ENCODE measurements at places on chromosomes 5 and 9.

- no peak for DNase-seq
Measured at GRCh38 chr5:54590824-54591223, 73.3 kb downstream of the SNX18 start.

- no peak for DNase-seq
Measured at GRCh38 chr5:17132444-17133083, 84.9 kb upstream of the BASP1 start.

- DNase-seq, result no peak
Measured at GRCh38 chr5:89083791-89084190, 200.8 kb upstream of the MEF2C start.

DNA sequence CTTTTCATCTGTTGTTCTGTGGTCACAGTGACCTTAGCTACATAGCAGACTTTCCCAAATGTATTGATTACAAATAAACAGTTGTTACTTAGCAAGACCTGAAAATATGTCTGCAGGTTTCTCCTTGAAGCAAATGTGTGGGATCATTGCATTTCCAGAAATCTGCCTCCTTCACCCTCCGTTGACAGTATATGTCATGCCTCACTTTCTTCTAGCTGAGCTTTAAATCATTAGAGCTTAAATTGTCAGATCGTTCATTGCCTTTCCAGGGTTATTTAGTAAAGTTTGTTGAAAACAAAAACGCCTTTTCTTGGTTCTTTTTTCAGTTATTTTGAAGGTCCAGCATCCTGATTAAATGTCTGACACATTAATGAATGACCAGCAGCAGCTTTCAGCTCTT lies 2.3 kb upstream of the MAML1 start:
- DNase-seq, result no peak

GRCh38 chr5:136070486-136071285 lies 41.9 kb downstream of the TGFBI start:
- DNase-seq, result peak; percentile 19

DNA sequence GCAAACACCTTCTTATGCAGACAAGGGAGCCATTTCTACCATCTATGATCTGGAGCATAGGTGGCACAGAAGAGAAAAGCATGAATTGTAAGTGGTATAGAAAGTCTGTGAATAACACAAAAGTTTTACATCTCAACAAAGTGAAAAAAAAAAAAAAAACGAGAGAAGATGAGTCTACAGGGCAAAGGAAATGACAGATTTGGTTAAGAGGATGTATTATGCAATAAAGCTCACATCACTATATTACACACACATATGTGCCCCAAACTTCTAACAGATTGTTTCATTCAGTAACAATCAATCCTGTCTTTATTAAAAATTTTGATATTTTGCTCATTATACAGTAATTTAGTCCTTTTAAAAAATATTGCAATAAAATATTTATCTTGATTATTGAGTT lies 49.8 kb downstream of the CERT1 start:
- no peak for DNase-seq

GRCh38 chr5:170330568-170331054 lies 33.0 kb upstream of the LCP2 start:
- no peak for DNase-seq

GRCh38 chr5:2183154-2184025 lies 300.7 kb upstream of the IRX4 start:
- no peak for DNase-seq

GRCh38 chr5:127858116-127858784 lies 155.1 kb downstream of the CCDC192 start:
- no peak for DNase-seq

- no peak for DNase-seq
Measured at GRCh38 chr9:127562841-127563401, 49.2 kb upstream of the STXBP1 start.

DNA sequence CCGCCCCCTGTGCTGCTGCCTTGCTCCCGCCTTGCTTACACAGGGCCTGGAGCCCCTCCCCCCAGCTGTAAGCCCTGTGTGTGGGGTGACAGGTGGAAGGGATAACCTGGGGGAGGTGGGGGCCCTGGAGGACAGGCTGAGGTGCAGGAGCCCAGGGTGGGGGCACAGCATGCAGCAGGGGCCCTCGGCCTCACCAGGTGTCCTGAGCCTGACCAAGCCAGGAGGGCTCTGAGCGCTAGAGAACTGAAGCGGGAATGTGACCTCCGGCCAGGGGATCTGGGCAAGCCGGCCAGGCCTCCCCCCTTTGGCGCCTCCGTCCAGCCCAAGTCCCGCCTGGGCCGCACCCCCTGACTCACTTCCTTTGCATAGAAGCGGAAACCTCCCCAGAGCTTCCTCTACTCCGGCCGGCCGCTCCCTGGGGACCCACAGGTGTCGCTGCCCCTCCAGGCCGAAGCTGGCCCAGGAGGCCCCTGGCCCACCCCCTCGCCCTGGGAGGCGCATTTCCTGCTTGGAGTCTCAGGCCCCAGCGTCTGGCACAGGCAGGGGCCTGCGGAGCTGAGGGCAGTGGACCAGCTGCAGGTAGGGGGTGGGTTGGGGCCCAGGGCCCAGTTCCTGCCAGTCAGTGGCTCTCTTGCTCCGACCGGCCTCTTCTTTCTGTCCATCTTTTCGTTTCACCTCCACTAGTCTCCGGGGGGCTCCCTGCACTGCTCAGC lies at the start of gene TOR4A:
Gene TOR4A, plus strand, starts transcription at position 398 of the 713 bp plus-strand sequence. CDS start 964 bp downstream, outside the sequence.
- peak; percentile 53 for DNase-seq

DNA sequence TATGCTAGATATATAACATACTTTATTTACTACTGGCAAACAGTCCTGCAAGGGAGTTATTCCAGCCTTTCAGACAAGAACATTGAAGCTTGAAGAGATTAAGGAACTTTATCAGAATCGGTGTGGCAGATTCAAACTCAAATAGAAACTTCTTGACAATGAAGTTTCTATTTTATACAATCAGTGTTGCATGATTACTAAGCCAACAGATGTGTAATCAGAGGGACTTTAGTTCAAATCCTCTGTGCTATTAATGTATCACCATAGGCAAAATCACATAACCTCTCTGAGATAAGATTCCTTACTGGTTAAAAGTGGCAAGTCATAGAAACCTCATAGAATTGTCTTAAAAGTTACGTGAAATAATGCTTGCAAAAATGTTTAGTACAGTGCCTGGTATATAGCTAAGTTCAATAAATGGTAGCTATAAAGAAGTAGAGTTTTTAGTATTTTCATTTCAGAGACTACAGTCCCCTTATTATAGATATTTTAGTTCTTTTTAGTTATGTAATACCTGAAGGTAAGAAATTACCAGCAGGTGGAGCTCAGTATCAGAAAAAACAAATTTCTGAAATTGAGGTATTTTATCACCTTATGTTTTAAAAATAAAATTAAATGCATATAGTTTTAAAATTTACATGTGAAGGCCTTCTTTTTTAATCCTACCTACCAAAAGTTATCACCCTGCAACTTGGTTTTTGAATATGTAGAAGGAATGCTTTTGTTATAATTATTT lies 172.1 kb downstream of the FER start:
- DNase-seq, result no peak

DNA sequence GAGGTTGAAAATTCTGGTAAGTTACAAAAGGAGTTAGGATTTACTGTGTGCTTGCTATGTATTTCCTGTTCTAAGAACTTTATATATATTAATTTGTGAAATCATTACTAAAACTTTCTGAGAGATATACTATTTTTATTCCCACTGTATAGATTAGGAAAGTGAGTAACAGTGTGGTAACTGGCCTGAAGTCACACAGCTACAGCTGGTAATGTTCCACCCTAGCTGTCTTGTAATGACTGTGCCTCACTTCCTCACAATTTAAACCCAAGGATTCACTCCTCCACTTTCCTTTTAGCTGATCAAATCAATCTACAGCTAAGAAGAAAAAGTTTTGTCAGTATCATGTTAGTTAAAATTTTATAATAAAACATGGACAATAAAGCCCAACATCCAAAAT lies 278.8 kb downstream of the GAS1 start:
- no peak for DNase-seq

DNA sequence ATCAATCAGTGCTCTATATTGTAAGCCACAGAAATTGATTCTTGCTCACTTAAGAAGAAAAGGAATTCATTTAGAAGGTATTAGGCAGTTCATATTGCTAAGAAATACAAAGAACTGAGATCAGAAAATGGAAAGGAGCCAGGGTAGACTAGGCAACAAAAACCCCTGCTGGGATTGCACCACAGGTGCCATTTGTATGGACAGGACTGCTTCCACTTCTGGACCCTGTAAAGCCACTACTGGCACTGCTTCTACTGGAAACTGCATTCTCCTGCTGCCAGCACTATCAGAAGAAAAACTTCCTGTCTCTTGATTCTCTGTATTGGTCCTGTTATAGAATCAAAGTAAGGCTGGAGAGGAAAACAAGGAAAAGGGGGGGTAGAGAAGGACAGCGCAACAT lies 45.9 kb downstream of the CERT1 start:
- no peak for DNase-seq

DNA sequence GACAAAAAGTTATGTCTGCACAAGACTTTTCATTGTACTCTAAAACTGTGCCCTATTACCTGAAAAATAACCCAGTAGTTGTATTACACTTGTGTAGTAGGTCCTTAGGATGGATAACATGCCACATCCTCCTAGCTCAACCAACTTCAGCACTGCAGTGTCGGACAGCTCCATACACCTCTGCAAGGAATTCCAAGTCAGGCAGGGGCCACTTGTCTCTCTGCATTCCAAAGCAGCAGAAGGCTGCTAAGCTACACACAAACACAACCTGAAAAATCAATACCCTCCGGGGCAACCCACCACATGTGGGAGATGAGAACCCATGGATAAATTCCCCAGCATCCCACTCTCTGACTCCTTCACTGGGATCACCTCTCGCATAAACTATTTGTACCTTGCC lies 50.2 kb downstream of the MED10 start:
- peak; percentile 49 for DNase-seq

GRCh38 chr9:14021871-14022525 lies 291.9 kb downstream of the NFIB start:
- no peak for DNase-seq

GRCh38 chr5:42719034-42719433 lies 37.6 kb upstream of the CCDC152 start:
- DNase-seq, result no peak

GRCh38 chr5:32865475-32865874 lies 154.4 kb downstream of the NPR3 start:
- DNase-seq, result no peak

DNA sequence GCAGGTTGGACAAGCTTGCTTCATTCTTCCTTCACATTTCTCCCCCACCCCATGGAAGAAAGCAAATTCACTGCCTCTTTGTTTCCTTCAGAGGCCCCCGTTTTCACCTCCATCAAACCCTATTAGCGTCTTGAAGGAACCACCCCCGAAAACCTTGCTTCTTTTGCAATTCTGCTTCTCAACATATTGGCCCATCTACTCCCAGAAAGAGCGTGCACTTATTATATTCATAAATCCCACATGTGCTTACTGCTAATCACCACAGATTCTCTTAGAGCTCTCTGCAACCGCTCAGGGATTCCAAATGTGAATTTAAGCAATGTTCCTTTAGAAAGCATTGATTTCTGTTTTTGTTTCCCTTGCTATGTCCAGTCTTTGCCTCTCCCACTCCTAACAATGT lies 1.1 kb downstream of the F2RL2 start:
- DNase-seq, result no peak

- no peak for DNase-seq
Measured at GRCh38 chr5:142215915-142216681, 107.5 kb downstream of the NDFIP1 start.

GRCh38 chr5:51632027-51632426 lies 248.8 kb downstream of the ISL1 start:
- DNase-seq, result no peak

- DNase-seq, result no peak
Measured at GRCh38 chr5:121967187-121967586, 5.4 kb downstream of the SRFBP1 start.

DNA sequence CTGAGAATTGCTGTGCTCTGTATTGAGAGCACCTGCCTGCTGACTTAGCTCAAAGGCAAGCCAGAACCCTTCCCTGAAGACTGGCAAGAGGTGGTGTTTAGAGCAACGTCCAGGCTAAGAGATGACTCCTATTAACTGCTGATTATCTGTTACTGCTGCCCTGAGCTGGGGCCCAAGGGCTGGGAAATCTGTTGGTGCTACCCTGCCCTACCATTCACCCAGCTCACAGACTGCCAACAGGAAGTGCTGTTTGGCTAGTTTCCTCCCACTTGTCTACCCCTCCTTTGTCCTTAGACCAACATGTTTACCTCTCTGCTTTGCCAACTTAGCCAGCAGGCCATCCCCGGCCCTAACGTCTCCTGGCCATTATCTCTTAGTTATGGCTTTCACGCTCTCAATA lies 6.9 kb downstream of the RAB24 start:
- DNase-seq, result no peak

- no peak for DNase-seq
Measured at GRCh38 chr9:16732546-16732945, 137.9 kb downstream of the BNC2 start.

DNA sequence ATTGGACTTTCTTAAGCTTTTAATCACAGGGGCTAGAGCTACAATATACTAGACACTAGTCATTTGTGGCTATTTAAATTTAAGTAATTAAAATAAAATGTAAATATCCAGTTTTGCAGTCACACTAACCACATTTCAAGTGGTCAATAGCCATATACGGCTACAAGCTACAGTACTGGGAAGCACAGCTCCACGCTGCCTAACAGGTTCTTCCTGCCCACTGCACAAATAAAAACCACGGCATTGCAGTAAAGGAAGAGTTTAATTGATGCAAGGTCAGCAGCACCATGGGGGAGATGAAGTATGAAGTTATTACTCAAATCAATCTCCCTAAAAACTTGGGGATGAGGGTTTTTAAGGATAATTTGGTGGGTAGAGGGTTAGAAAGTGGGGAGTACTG lies 134.1 kb downstream of the LURAP1L start:
- no peak for DNase-seq

- no peak for DNase-seq
Measured at GRCh38 chr9:32877639-32878217, 94.4 kb downstream of the TMEM215 start.

DNA sequence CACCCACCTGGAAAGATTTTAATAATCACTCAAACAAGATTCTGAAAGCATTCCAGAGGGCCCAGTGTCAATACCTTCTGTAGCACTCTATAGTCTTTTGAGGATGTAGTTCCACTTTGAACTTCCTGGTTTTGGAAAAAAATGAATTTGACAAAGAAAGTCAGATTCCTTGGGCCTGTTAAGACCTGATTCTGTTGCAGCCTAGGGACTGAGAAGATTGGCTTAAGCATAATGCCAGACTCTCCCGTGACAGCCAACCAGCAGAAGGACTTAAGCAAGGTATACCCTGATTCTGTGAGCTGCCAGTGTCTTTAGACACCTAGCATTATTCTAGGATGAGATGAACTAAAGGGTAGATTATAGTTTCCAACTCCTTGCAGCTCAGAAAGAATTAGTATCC lies 6.8 kb downstream of the SPINK5 start:
- DNase-seq, result no peak

DNA sequence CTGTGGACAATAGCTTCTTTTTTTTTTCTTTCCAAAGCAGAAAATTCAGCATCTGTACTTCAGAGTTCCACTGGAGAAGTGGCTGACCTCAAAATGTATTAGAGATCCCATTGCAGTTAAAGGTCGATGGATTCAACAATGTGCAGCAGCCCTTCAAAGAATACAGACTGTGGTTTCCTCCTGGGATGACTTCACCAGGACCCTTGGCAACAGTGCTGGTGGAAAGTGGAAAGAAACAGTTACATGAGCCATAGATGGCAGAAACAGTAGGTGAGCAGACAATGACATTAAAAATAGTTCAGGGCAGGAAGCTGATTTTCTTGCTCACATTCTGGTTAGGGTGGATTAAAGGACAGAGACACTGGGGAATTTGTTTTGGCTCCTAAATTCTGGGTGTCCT lies 62.4 kb downstream of the SLC28A3 start:
- no peak for DNase-seq

- no peak for DNase-seq
Measured at GRCh38 chr9:130237763-130238524, 27.6 kb upstream of the HMCN2 start.
